Anterior cingulate cortex (tissue), 58 donors: ENCODE measurements at places on chromosomes 5 and 9.

GRCh38 chr9:37283730-37284325 lies 138.7 kb upstream of the GRHPR start:
- DNase-seq: no peak

DNA sequence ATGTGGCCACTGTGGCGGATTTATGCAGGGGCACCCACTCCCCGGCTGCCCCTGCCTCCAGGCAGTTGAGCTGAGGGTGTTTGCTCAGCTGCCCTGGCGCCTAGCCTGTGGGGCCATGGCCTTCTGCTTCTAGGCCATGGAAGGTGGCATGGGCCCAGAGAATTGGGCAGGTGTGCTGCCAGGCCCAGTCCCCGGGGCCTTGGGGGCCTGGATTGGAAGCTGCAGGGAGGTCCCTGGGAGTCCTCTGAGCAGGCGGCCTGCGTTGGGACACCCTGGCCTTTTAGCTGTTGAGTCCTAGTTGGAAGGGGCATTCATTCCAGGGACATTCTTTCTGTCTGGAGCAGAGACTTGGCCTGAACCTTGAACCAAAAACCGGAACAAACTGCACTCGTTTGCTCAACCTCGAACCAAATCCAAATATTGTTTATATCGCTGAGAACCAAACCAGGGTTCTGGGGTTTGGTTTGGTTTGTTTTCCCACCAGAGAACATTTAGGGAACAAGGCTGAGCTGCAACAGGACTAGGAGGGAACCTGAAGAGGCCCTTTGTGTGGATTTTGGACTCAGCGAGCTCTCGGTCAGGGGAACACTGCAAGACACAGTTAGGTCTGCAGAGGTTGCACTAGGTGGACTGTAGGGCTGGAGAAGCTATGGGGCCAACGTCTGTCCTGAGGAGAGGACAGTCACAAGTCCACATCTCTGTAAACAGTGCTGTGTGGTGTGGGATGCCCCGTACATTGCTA lies 116.8 kb downstream of the BOD1 start:
- DNase-seq: no peak

DNA sequence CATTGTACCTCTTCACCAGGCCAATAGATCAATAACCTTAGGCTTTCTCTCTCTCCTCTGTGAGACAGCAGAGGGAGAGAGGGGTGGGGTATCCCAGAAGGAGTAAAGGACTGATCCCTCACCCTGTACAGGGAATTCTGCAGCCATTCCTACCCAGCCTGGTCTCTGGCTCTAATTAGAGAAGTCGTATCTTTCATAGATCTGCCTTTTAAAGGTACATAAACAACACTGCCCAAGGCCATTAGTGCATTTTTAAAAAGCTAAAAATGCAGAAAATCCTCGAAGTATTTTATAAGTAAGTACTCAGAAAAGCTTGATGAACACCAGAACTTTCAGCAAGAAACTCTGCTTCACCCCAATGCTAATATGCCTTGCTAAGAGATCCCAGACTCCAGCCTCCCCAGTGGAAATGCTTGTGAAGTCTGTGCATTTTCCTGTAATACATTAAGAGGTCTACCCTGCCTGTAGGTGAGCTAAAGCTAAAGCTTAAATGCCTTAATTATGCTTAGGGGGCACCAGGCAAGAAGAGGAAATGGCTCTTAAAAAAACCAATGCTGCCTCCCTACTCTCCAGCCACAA lies 200.0 kb upstream of the ANKRD55 start:
- DNase-seq: no peak

- no peak for DNase-seq
Observed at GRCh38 chr9:20353931-20354652, 268.2 kb downstream of the MLLT3 start.

DNA sequence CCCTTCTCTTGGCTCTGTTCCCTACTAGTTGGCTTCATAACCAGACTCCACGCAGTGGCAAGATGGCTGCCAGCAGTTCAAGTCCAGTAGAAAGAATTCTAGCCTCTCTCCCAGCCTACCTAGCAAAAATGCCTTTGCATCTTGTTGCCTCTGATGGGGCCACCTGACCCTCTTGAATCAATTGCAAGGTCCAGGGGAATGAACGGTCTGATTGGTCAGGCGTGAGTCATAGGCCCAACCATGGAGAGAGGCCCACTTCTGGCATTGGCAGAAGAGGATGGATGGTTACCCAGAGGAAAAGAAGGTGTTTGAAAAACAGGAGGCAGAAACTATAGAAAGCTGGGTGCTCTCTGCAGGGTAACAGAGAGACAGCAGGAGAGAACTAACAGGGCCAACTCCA lies 622.6 kb downstream of the CCDC171 start:
- DNase-seq: no peak

- DNase-seq: no peak
Observed at GRCh38 chr9:98602839-98603500, 105.8 kb downstream of the GABBR2 start.

GRCh38 chr9:17730899-17731298 lies 152.0 kb downstream of the SH3GL2 start:
- no peak for DNase-seq

DNA sequence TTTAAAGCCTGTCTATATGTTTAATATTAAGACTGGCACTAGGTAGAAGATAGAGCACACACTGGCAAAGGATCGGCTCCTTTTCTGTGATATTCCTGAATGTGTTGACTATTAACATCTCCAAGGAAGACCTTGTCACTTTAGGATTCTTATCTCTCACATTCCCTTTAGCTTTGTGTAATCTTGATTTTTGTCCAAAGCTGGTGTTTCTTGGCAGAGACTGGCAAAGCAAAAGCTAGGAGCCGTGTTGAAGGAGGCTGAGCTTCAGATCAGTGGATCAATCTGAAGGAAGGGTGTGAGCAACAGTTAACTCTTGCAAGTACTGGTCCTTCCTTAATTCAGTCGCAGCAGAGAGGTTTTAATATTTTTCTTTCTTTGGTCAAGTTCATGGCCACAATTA lies 830.4 kb upstream of the ZNF608 start:
- DNase-seq: no peak

GRCh38 chr9:116250891-116251290 lies 97.3 kb downstream of the PAPPA start:
- no peak for DNase-seq

- no peak for DNase-seq
Observed at GRCh38 chr5:151224372-151224771, 480 bp upstream of the CCDC69 start.

DNA sequence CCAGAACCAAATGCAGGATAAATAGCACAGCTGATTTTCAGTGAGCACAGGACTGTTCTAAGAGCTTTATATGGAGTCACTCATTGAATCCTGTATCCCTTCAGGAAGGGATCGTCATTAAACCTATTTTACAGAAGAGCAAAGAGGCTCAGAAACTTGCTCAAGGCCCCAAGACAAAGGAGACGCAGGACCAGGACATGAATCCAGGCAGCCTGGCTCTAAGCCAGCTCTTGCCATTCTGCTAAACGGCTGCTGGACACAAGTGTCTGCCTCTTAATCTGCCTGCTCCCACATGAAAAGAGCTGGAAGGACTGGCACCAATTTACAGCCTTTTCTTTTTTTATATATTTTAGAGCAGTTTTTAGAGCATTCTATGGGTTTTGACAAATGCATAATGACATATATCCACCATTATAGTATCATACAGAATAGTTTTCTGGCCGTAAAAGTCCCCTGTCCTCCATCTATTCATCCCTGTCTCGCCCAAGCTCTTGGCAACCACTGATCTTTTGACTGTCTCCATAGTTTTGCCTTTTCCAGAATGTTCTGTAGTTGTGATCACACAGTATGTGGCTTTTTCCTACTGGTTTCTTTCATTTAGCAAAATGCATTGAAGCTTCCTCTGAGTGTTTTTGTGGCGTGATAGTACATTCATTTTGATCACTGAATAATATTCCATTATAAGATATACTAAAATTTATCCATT lies 37.5 kb downstream of the RETREG1 start:
- DNase-seq: no peak

DNA sequence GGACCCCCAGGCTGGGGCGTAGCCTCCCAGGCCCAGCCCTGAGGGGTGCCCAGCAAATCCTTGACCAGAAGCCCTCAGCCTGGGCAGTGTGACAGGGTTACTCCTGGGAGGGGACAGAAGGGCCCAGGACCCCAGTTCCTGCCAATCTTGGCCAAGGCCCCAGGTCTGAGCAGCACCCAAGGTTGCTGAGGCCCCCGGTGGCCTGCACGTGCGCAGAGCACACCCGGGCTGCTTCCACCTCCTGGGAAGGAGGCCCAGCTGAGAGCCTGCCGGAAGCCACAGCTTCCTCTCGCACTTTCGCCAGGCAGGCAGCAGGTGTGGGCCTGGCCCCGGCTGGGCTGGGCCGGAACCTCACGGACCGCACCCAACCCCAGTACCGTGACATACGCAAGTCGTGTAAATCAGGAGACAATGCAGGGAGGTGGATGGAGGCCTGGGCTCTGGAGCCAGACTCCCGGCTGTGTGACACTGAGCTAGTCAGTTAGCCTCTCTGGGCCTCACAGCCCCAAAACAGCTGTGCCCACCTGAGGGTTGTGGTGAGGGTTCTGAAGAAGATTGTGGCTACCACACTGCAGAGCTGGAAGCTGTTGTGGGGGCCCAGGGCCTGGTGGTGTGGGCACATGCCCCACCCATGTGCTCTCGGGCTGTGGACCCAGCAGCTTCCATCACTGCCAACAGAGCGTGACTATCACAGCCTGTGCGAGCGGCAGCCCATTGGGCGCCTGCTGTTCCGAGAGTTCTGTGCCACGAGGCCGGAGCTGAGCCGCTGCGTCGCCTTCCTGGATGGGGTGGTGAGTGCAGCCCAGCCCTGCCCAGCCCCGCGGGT lies 5.1 kb downstream of the GRK6 start:
- DNase-seq: no peak

DNA sequence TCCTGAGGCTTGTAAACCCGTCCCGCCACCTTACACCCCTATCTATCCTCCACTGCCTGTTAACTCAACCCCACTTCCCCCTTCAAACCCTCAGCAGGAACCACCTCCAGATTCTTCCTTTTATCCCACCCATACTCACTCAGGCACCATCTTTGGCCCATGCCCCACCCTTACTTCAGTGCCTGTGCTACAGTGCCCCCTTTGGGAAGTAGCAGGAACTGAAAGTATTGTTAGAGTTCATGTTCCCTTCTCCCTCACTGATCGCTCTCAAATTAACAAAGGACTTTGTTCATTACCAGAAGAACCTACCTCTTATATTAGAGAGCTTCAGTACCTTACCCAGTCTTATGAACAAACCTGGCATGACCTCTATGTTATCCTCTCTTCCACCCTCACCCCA lies 92.2 kb upstream of the MOCS2 start:
- DNase-seq: no peak

- no peak for DNase-seq
Observed at GRCh38 chr9:36739373-36740116, 166.8 kb downstream of the MELK start.

- no peak for DNase-seq
Observed at GRCh38 chr5:173198049-173198448, 37.0 kb downstream of the NKX2-5 start.

DNA sequence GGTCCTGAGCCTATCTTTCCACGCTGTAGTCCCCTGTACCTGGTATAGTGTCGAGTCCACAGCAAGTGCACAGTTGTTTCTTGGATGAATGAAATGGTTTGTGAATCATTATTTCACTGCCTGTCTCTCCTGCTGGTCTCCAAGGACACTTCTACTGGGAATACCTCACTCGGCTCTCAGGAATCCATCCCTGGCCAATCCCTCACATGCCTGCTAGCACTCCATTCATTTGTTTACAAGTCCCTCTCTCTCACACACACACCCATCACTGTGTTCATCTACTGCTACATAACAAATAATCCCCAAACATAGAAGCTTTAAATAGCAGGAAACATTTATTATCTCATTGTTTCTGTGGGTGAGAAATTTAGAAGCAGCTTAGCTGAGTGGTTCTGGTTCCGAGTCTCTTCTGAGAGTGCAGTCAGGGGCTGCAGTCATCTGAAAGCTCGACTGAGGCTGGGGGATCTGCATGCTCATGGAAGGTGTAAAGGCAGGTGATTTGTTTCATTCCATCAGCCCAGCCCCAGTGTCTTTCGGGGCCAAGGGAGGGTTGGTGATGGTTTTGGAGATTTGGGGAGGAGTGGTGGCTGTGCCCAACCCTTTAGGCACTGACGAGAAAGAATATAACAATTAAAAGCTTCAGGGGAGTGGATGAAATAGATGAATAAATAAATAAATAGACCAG lies 132.7 kb upstream of the IER5L start:
- no peak for DNase-seq

- no peak for DNase-seq
Observed at GRCh38 chr5:39057734-39058133, 16.5 kb downstream of the RICTOR start.

DNA sequence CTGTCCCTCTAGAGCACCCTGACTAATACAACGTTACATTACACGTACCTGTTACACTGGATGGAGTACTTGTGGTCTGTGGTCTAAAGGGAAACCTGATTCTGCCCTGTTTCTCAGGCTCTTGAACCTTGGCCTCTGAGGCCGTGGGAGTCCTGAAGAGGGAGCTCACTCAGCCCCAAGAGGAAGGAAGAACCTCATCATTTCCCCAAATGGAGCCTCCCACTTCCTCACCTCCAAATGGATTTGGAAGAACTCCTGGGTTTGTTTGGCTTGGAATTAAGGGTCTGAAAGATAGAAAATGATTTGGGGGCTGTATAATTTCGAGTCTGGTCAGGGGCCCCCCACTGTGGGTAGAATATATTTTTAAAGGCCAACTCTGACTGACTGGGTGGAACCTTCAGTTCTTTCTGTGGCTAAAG lies 200.2 kb downstream of the SEMA6A start:
- DNase-seq: no peak

- DNase-seq: no peak
Observed at GRCh38 chr5:50984640-50985039, 318.2 kb downstream of the PARP8 start.

- DNase-seq: no peak
Observed at GRCh38 chr5:102758576-102758975, 3.5 kb downstream of the PAM start.

DNA sequence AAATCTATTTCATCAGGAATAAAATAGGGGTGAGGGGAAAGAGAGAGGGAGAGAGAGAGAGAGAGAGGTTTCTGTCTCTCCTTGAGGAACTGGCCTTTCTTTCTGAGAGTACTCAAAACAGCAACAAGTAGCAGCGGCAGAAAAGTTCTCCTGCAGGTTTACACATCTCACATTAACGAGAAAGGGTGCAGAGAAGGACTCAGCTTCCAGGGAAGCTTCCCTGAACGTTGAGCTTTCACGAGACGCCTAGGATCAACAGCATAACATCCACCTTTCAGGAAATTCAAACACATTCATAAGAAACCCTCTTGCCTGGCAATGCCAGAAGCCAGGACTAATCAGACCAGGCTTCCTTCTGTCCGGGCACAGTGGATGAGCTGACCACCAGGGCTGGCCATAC lies 162.9 kb downstream of the ZDHHC21 start:
- DNase-seq: no peak
